Stimulated activated CD4-positive, alpha-beta T cell treated with anti-CD3 and anti-CD28 coated beads, Interleukin-2, amount 100 ng/mL, for 4 hours (primary cell): ENCODE measurements at places on chromosomes 3 and 15.

GRCh38 chr3:41598402-41599126, 363.3 kb downstream of the ULK4 start:
- no peak for DNase-seq

GRCh38 chr3:123899300-123899865, 15.3 kb upstream of the MYLK start:
- DNase-seq, result no peak

- DNase-seq, result no peak
These were observed 388 bp downstream of the ACY1 start for GRCh38 chr3:51983578-51984268.

DNA sequence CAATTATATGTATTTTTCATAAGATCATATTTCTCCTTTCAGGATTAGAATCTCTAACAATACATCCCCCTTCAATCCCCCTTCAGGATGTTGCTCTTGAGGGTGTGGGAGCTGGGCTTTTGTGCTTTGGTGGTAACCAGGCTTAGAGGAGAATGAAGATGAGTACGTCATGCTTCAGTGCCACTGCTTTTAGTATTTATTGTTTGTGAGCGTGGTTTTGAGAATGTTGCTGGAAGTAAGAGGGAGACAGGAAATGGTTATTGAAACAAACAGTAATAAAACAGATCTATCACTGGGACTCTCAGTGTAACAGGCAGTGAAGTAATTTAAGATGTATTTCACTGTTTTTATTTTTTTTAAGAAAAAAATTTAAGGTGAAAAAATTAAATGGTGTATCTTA, 35.3 kb downstream of the GBE1 start:
- DNase-seq, result no peak

DNA sequence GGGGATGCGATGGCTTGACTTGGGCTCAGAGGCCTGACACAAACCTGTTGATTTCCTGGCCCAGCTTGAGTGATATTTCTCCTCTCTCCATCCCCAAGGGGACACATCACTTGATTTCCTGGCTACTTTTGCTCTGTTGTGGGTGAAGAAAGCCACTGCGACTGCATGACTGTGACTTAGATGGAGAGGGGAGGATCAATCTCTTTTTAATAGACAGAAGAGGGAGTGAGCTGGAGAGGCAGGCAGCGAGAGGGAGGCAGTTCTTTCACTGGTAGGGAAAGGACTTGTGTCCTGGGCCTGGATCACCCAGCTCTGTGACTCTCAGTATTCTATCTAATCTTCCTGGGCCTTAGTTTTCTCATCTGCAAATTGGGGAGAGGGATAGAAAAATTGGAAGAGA, 189.8 kb upstream of the RGMA start:
- no peak for DNase-seq
